Astrocyte (in vitro differentiated cells and primary cell): ENCODE measurements at places on chromosomes 4 and X. TPM values are rescaled to one million over a fixed set of nuclear protein-coding genes. Genes with fewer than 3 reads are reported as not detected.

Gene PTTG2
- not detected in 2 replicates for total RNA-seq

Gene MAB21L2
- total RNA-seq: 1.9 TPM in 2 replicates

Gene CENPVL1
- total RNA-seq: 0.19 and 0.25 TPM in 2 replicates

Gene AFF2
- total RNA-seq: 8.3 and 8.9 TPM in 2 replicates

Gene MAGEB17
- total RNA-seq: not detected in 2 replicates

Gene HUWE1
- 215 and 225 TPM in 2 replicates for total RNA-seq

Gene GPC4
- total RNA-seq: 71.9 and 86.4 TPM in 2 replicates

Gene SPANXN3
- total RNA-seq: not detected in 2 replicates

Gene SGMS2
- total RNA-seq: 48.1 and 48.3 TPM in 2 replicates

Gene AMOT
- total RNA-seq: 16.7 and 36.9 TPM in 2 replicates

Gene IL3RA
- not detected in 2 replicates for total RNA-seq

Gene RAB41
- not detected in 2 replicates for total RNA-seq

Gene ALAS2
- not detected in 2 replicates for total RNA-seq

Gene HS3ST1
- 0.18 and 0.22 TPM in 2 replicates for total RNA-seq

Gene TMEM35A
- total RNA-seq: 0.77 and 0.89 TPM in 2 replicates

Gene PRRG3
- 0.17 and 0.18 TPM in 2 replicates for total RNA-seq
